NCI-H2081 treated with DMSO at 0.1 percent for 48 hours (cell line): ENCODE measurements at places on chromosomes 13 and 19.

- DNase-seq: no peak
These were observed 13.5 kb upstream of the OR7D2 start for GRCh38 chr19:9165261-9165660.

DNA sequence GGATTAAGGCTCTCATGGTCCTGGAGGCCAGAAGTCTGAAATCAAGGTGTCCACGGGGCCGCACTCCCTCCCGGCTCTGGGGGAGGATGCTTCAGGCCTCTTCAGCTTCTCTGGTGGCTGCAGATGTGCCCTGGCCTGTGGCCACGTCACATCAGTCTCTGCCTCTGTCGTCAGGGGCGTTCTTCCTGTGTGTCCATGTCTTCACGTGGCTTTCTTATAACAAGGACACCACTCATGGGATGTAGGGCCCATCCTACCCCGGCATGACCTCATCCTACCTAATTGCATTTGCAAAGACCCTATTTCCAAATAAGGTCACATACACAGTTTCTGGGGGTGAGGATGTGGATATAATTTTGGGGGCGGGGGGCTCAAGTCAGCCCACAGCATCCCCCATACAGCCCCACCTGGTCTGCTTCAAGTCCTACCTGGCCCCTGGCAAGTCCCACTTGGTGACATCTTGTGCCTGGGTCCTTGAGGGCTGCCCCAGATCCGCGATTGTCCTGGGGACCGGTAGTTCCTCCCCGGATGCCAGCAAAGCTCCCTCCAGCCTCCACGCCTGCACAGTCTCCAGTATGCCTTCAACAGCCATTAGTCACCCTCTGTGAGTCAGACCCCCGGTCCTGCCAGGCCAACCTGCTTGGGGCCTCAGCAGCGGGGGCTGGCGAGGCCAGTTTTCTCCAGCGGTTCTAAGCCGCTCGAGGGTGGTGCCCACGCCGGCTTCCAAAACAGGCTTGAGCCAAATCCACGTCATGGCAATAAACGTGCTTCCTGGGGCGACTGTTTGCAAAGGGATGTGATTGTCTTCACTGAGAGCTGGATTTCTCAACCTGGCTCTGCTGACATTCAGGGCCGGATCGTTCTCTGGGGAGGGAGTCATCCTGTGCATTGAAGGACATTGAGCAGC, 32.2 kb downstream of the MYO9B start:
- no peak for DNase-seq

DNA sequence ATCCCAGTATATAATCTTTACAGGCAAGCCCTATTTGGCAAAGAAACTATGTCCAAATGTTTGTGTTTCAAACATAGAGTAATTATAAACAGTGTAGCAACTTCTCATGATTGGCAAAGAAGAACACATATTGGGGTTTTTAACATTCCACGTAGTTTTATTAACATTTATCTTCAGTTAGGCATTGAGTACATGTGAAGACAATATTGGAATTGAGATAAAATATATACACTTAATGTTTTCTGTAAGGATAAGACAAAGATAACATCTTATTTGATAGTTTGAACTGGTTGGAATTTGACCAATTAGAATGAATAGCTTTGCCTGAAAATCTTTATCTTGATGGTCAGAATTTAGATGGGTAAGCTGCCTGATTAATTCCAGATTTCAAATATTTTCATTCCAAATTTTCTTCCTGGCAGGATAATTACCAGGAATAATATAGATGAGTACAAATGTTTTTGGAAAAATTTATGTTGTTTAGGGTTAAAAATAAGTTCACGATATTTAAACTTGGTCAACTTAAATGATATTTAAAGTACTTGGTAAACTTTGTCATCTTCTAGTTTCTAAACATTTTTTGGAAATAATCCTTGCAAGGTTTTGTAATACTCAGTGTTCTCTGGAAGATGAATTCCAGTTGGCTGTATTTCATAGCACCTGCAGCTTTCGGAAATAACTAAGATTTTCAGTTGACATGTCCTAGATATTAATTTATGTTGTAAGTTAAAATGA, 536.5 kb upstream of the SPRY2 start:
- no peak for DNase-seq

GRCh38 chr13:77506874-77507273, 28.6 kb upstream of the SCEL start:
- no peak for DNase-seq

- DNase-seq: no peak
These were observed 716 bp downstream of the SH2D3A start for GRCh38 chr19:6766357-6767080.

DNA sequence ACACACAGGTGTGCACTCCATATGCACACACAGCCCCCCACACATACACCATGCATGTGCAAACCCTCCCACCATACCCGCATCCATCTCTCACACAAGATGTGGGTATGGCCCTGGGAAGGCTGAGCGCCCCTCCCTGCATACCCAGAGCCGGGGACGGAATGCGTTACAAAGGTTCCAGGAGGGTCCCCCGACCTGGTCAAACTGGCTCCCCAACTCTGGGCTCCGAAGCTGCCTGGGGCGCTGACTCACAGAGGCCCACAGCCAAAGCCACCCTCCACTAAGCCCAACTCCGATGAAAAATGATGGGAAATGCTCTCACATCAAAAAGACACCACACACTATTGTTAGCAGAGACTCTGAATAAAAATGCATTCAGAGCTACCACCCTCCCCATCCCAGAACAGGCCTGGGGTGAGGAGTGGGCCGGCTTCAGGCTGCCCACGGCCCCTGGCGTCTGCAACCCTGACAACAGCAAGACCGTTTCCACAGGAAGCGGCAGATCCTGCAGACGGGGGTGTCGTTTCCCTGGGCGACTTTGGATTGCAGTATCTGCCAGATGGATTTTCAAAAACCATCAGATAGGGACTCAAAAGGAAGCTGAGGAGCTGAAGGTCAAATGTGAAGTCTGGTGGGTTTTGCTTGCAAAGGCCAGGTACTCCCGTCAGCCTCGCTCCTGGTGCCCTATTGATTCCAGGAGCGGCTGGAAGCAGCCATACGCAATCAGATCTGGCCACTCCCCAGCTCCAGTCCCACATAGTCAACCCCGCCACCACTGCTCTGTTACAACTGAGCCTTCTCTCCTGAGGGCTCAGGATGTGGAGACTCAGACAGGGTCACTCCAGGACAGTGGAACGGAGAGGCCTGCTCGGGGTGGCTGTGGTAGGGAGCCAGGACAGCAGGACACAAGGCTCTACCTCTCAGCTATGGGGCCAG, 14.3 kb downstream of the PEPD start:
- DNase-seq: no peak

DNA sequence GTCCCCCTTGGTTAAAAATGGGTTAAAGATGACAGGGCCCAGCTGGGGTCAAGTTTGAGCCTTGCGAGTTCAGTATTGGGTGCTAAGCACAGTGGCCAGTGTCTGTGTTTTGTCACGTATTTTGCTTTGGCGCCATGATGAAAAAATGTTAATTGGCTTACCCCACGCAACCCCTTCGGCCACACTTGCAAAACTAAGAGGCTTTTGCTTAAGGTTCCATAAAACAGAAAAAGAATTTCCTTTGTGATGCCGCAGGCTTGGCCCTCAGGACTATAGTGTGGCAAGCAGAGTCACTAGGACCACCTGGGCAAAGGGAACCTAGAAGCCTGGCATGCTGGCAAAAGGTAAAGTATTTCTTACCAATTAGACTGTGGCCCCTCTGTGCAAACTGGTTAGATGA, 20.7 kb downstream of the DPRX start:
- no peak for DNase-seq

- no peak for DNase-seq
These were observed 50.3 kb downstream of the UQCRFS1 start for GRCh38 chr19:29162694-29163093.

DNA sequence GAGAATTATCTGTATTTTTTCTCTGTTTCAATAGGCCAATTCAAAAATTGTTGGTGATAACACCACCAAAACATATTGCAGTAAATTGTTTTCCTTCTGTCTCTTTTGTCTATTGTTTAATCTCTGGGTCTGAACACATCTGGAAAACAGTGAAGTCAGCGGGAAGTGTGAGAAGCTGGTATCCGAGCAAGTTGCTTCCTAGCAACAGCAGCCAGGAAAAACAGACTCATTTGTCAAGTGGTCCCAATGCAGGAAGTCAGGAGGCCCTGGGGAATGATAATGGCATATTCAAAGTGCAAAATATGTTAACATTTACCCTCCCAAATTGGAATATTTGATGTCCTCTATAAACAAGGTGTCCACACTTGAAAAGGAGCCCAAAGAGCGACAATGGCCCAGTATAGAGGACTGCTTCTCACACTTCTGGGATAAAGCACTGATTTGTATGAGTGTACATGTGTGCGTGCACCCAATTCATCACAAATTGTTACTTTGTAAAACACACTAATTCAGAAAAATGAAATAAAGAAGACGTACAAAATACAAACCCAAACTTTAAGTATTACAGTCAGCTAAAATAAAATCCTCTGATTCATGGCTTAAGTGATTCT, 515.0 kb downstream of the TBC1D4 start:
- DNase-seq: no peak
